ENCODE measurements at places on chromosomes 5 and 9.

DNA sequence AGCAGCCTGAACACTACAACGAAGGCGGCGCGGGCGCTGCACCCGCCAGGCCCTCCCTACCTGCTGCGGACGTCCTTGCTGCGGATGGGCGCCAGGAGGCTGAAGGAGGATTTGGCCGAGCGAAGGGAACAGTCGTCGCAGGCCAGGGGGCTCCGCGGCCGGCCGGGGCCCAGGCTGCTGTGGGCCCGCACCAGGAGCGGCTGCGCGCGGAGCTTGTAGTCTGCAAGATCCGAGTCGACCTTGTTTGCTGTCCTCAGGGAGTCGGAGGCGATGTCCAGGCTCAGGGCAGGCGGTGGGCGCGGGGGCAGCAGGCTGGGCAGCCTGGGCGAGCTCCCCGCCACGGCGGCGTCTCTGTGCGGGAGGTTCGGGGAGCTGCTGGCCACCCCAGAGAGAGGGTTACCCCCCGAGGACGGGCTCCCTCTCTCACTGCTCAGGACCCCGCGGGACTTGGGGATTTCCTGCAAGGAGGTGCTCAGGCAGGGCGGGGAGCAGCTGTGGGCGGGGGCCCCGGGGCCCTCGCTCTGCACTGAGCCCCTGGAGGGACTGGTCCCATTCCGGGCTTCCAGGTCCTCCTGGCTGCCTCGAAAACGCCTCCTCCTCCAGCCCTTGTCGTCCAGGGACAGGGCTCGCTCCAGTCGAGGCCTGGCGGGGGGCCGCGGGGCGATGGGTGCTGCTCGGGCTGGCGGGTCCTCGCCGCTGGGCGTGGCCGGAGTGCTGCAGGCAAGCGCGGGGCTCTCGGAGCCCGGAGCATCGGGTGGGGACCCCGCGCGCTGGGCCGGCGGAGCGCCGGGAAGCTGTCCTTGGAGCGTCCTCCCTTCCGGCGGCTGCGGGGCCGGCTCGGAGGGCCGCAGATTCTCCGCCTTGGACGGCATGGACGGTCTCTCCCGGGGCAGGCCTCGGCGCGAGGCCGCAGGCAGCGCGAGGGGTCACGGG is 831 bp downstream of the INPP5E start:
- peak; percentile 51 for DNase-seq

GRCh38 chr5:64678374-64678773 is 11.9 kb upstream of the SHISAL2B start:
- no peak for DNase-seq

DNA sequence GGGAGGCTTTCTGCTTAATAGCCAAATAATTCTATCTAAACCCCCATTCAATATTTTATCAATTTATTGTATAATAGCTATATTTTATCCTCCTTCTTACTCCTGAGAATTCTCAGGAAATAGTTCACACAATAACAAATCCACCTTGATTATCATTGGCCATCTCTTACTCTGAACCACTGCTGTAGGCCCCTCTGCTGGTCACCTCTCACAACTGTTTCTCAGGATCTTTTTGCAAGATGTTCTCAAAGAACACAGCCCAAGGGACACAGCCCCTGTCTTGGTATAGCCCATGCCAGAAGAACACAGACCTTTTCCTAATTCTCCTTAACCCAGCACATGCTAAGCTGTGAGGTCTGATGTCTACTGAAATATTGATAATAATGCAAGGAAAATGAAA is 74.9 kb upstream of the HTR4 start:
- no peak for DNase-seq

DNA sequence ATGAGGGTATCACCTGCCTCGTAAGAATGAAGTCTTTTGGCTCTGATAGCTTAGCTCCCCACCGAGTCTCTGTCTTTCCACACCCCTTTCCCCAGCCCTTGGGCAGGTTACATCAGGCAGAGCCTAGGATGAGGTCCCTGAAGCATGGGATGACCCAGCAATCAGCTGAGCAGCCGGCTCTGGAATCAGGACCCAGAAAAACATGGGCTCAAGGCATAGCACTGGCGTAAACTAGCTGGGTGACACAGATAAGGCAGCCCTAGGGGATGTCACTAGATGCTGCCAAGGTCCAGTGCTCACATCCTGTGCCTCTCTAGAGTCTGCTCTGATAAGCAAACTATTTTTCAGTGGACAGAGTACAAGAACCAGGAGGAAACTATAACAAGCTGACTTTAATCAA is 26.6 kb downstream of the IDNK start:
- no peak for DNase-seq

- DNase-seq: no peak
Measured at GRCh38 chr5:143955141-143955540, 143.2 kb downstream of the HMHB1 start.

DNA sequence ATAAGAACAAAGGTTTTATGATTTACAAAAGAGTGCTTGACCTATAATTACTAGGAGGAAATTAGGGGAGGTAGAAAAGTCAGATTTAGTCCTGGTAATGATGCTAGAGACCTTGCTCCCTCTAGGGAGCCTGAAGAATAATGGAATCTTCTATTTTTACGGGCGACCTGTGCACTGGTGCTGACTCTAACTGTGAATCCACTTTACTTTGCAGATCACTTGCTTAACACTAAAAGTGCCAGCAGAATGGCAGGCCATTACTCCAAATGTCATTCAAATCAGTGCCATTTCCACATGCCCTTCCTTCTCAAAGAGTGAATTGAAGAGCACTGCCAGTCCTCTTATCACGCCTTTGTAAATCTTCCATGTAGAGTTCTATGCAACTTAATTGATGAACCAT is 359.4 kb upstream of the ARRDC3 start:
- DNase-seq: no peak

- no peak for DNase-seq
Measured at GRCh38 chr5:31725996-31726395, 87.1 kb downstream of the PDZD2 start.

DNA sequence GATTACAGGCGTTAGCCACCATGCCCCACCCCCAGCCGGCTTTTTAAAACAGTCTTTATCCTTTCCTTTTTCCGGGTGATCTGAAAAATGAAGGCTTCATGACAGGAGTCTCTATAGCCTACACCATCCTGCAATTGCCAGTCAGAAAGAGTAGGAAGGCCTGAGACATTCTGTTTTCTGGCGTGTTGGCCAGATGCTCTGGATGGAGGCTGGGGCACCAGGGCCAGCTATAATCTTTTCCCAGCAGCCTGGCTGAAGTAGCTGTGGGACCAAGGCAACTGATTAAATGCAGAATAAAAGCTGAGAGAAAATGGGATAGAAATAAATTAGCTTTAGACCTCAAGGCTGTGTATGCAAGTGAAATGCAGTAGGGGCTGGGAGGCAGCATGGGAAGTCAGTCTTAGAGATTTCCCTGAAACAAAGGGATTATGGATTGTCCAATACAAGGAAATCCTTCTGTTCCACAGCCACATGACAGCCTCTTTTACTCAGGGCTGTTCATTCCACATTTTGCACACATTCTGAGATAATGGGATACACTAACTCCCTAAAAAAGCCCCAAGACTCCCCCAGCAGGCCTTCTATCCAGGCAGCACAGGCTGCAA is 116.0 kb upstream of the LRRTM2 start:
- DNase-seq: no peak

- DNase-seq: no peak
Measured at GRCh38 chr9:87640385-87640795, 85.5 kb upstream of the CTSL start.

GRCh38 chr9:5443850-5444249 is 6.1 kb upstream of the PLGRKT start:
- no peak for DNase-seq

- DNase-seq: no peak
Measured at GRCh38 chr5:121415270-121415669, 436.4 kb upstream of the FTMT start.

GRCh38 chr9:117596678-117597077 is 107.5 kb upstream of the TLR4 start:
- no peak for DNase-seq

- DNase-seq: no peak
Measured at GRCh38 chr5:114325541-114325940, 36.3 kb upstream of the KCNN2 start.

DNA sequence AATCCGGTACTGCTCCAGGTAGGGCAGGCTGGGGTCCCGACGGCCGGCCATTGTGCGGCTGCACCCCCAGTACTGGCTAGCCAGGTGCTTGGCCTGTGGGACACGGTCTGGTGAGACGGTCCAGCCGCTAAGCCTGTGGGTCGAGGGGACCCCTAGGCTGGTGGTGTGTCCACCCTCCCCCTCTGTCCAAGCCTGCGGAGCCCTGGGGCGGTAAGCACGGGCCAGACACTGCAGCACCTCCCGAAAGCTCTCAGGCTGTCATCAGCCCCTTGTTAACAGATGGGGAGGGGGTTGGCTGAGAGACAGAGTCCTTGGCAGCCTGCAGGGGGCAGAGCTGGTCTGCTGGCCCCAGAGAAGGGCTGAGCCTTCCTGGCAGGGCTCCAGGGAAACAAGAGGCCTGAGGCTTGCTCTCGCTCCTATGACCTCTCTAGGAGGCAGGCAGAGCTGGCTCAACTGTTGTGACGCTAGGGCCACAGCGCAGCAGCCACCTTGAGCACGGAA is 11.8 kb upstream of the MRNIP start:
- DNase-seq: no peak

- DNase-seq: no peak
Measured at GRCh38 chr5:14182761-14183160, 39.6 kb downstream of the TRIO start.

DNA sequence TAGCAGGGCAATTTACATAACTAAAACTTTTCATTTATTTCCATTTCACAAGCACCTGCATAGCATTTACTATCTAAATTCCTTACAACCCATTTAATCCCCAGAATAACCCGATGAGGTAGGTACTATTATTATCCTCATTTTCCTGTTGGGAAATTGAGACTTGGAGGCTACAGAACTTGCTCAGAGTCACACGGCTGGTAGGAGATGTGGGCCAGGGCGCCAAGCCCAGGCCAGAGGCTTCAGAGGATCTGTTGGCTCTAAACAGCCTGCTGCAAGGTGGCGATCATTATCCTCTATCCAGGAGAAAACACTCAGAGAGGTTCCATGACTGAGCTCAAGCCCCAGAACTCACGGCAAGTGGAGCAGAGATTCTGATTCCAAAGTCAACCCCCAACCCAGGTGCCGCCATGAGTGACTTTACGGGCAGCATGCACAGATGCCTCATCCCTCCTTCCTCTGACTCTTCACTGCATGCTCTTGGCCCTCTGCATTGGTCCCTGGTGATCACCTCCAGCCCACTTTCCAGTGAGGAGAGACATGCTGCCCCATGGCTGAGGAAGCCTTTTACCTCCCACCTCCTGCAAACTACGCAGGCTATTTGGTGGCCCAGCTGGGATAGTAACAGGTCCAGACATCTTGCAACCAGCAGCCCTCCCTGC is 168.4 kb upstream of the FSTL4 start:
- DNase-seq: no peak

- no peak for DNase-seq
Measured at GRCh38 chr5:132444061-132444460, 46.5 kb downstream of the IRF1 start.

DNA sequence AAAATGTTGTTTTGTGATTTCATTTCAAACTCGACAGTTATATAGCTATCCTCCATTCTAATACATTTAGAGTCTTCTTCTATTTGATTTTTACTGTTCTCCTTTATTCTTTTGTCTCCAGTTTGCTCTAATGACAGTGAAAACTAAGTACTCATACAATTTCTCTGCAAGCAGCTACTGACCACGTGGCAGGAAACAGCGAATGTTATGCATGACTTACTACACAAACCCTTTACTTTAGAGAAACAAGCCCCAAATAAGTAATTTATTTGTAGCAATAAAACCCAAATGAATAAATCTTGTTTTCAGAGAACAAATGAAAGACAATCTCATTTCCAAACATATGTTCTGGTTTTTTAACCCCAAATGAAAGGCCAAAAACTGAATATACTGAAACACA is 41.9 kb downstream of the CDH6 start:
- no peak for DNase-seq

DNA sequence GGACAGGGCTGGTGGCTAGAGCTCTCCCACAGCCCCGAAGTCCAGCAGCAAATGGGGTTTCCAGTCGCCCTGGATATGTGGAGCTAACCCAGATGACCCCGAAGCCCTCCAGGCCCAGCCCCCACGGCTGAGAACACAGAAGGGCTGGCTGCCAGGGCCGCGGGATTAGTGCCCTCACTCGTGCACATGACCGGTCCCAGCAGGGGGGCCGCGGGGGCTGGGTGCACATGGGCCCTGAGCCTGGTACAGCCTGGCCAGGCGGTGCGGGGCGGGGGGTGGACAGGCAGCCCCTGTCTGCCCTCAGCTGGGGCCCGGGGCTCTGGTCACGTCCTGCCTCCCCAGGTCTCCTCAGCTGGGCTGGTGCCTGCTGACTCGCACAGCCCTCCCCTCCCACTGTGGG is 5.9 kb downstream of the SSNA1 start:
- no peak for DNase-seq

Data from activated T-helper 9 cell treated with anti-CD3 and anti-CD28 coated beads, Interleukin-2, amount 50 U/mL, for 16 hours (primary cell).